ENCODE measurements at places on chromosomes 12 and 14.

- DNase-seq = no peak
Observed at GRCh38 chr14:105899071-105899641, 372.8 kb downstream of the TMEM121 start.

DNA sequence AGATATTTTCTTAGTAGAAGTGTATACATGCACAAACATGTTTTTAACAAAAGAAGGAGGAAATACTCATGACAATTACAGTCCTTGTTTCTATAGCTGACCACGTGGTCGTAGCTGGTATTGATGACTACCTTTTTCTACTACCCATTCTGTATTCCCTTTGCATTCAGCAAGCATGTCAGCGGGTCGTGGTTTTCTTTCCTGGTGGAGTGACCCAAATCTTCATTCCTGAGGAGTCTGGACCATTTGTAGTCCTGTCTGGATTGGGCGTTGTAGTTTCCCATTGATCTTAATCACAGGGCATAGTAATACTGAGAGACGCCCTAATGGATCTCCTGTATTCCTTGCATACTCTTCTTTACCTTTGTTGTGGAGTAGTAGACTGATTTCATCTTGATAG is 472.1 kb upstream of the RGS6 start:
- DNase-seq = no peak

DNA sequence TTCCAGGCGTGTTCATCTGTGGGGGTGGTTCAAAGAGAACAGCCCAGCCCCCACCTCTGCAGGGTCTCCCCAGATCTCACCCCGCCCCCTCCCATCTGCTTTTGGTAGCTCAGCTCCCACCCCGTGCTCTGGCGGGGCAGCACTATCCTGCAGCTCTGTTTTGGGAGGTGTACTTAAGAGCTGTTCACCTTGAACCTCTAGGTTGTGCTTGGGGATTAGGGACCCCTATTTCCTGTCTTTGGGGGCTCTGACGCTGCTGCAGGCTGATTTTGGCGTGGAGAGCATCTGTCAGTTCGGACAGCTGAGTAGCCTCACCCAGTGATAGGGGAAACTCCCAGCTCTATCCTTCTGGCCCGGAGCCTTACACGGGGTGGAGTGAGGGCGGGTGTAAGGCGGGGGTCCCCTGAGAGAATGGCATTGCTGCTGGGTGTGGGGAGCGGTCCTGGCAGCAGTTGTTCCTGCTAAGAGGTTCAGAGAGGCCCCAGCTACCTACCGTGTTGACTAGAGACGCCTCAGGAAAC is 765 bp downstream of the TMEM120B start:
- no peak for DNase-seq

- DNase-seq = no peak
Observed at GRCh38 chr12:103282124-103282523, 213.6 kb downstream of the C12orf42 start.

DNA sequence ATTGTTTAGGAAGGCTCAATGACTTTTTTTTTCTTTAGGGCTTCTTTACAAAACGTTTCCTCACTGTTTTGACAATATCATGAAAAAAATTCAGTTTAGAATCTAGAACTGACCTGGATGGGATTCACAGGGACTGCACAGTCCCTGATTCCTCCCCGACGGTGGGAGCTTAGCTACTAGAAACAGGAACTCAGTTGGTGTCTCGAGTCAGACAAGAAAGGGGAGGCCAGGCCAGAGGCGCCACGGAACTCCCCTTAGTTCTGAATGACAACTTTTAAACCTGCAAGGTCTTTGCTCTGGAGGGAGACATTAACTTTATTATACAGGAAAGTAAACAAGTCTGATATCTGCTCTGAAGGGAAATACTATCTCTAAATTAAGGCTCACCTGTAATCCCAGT is 45.4 kb upstream of the SRP54 start:
- DNase-seq = no peak

DNA sequence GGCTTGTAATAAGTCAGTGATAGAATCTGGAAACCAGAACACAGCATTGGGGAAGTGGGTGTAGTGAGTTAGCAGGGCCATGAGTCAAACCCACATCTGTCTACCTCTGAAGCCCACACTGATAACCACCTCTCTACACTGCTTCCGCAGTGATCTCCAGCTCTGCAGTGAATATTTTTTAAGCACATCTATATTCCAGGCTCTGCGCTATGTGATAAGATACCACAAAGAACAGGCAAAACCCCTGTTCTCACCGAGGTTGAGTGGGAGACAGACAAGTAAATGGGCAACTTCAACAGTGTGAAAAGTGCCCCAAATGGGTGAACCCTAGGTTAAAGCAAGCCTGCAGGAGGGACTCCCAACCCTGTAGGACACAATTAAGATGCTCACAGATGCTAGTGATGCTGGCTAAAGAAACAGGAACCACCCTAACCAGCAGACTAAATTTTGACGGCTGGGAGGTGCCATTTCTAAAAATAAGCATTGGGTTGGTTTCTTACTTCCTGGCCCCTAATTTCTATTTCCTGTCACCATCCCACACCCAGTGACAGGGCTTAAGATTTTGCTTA is 375.0 kb downstream of the DPF3 start:
- no peak for DNase-seq

- DNase-seq = no peak
Observed at GRCh38 chr12:30296486-30296885, 399.2 kb downstream of the IPO8 start.

GRCh38 chr14:75010472-75011093 is 7.9 kb downstream of the EIF2B2 start:
- DNase-seq = peak; percentile 14

DNA sequence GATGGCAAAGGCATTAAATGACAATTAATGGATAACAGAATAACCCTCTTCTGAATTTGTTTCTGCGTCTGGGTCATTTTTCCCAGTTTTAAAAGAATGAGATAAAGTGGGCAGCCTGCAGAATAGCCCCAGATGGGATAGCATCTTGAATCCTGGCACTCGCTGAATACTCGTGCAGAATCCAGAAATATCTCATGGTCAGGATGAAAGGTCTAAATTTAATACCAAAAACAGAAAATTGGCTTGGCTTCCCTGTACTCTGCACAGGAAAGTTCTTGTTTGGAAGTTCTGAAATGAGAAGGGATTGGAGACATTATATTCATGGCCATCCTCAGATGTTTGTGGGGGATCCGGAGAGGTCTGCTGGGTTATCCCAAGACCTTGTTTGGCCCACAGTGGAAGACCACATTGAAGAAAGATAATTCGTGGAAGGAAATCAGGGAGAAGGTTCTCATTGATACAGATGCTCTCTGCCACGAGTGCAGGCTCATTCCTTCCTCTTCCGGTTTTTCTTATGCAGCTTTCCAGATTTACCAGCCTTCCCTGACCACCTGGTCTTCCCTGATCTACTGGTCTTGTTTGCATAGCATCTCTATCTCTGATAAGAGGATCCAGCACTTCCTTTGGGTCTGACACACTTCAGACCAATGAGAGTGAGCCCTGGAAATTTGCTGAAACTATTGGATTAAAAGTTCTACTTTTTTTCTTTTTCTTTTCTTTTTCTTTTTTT is 6.0 kb upstream of the IFT81 start:
- DNase-seq = no peak

GRCh38 chr14:37232907-37233481 is 35.3 kb downstream of the MIPOL1 start:
- DNase-seq = peak; percentile 56

- no peak for DNase-seq
Observed at GRCh38 chr14:44154874-44155273, 352.2 kb downstream of the FSCB start.

DNA sequence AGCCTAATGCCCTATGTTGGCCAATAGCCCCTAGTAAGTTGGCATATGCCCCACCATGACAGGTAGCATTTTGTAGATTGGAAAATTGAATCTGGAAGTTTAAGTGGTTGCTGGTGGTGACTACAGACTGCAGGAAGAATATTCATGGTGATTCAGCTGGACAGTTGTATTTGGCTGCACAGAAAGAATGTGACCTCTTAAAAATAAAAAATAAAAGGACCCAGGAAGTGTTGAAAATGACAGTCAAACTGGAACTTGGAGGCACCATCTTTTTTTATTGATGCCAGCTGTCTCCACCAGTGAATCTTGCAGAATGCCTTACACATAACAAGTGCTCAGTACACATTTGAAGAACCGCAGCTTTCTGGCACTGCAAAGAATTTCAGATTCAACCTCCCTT is 73.9 kb downstream of the PRMT8 start:
- DNase-seq = no peak
